Stimulated activated CD8-positive, alpha-beta memory T cell treated with anti-CD3 and anti-CD28 coated beads, Interleukin-2, amount 100 ng/mL, for 1 hour (primary cell): ENCODE measurements at places on chromosomes 13 and 19.

GRCh38 chr13:59747529-59747928, 416.2 kb downstream of the DIAPH3 start:
- DNase-seq: no peak

GRCh38 chr13:98492335-98493041, 84.4 kb downstream of the STK24 start:
- no peak for DNase-seq

- no peak for DNase-seq
Observed at GRCh38 chr13:36997716-36998427, 1.3 kb downstream of the ALG5 start.

DNA sequence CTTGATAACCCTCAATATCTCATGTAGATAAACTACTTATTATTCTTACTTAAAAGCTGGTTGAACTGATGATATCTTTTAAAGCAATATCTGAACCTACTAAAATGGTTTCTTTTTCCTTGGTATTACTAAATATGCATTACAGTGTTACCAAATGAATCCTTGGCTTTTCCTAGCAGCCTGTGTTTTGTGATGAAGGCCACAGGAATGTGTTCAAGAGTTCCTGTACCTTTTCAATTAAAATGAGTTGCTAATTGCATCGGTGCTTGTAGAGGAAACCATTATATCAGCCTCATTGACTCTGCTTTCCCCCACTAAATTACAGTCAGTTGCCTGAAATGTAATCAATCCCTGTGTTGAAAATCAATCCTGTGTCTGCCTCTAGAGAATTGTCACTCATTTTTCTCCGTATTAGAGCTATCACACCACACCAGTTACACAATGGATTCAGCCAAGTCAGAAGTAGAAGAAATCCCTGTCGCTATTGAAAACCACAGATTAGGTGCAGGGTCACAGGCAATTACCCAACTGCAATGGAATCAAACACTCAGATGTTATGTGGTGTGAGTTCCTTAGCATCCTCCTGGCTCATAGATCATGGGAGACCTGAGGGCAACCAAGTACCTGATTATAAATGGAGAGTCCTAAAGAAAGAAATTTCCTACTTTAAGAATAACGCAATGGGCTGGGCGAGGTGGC, 13.3 kb downstream of the FAM216B start:
- DNase-seq: no peak

- DNase-seq: no peak
Observed at GRCh38 chr13:114115796-114116195, 16.6 kb downstream of the RASA3 start.

- DNase-seq: peak; percentile 53
Observed at GRCh38 chr19:48511800-48512503, at the start of gene LMTK3. TSS of gene LMTK3 (minus strand) at chr19:48511835. CDS start at chr19:48511576, 259 bp downstream.

DNA sequence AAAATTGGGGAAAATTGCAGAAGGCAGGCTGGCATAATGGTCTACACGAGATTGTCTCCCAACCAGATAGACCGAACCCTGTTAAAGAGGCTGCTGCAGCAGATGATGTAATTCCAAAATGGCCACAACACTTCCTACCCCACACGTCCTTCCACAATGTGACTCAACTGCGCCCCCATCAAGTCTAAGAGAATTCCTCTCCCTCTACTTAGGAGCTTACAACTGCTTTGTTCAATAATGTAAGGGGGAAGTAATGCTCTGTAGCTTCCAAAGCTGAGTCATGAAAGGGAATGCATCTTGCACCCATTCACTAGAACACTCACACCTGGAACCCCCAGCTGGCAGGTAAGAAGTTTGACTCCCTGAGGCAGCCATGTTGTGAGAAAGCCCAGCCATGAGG, 117.8 kb upstream of the IRS2 start:
- no peak for DNase-seq

DNA sequence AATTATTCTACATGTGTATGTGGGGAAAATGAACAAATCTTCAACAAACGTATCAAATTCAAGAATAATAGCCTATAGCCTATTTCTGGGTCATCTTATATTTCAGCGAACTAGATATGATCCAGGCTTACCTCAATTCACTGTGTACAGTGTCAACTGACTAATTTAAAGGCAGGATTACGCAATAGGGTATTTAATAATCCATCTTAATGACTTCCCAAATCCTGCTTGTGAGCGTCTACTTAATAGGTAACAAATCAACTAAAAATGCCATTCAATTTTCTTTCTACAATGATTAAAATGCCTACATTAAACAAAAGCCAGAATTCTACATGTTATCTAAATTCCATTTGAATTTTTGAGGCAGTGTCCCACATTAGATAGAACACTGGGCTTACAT, 67.0 kb downstream of the USP12 start:
- no peak for DNase-seq

DNA sequence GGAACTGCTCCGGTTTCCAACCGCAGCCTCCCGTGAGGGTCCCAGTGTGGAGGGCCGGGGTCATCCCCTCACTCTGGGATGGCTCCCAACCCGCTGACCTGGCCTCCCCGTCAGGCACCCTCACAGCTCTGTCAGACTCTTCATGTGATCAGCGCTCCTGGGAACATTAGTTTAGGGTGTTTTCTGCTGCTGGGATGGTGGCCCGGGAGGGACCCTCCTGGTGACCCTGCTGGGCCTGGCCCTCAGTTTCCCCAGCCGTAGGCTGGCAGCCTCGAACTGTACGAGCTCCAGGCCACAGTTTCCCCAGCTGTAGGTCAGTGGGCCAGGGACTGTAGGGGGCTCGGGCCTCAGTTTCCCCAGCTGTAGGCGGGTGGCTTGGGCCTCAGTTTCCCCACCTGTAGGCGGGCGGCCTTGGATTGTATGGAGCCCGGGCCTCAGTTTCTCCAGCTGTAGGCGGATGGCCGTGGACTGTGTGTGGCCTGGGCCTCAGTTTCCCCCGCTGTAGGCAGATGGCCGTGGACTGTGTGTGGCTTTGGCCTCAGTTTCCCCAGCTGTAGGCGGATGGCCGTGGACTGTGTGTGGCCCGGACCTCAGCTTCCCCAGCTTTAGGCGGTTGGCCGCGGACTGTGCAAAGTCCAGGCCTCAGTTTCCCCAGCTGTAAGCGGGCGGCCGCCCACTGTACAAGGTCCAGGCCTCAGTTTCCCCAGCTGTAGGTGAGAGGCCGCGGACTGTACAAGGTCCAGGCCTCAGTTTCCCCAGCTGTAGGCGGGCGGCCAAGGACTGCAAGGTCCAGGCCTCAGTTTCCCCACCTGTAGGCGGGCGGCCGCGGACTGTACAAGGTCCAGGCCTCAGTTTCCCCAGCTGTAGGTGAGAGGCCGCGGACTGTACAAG, 1.3 kb upstream of the PTBP1 start:
- DNase-seq: no peak

DNA sequence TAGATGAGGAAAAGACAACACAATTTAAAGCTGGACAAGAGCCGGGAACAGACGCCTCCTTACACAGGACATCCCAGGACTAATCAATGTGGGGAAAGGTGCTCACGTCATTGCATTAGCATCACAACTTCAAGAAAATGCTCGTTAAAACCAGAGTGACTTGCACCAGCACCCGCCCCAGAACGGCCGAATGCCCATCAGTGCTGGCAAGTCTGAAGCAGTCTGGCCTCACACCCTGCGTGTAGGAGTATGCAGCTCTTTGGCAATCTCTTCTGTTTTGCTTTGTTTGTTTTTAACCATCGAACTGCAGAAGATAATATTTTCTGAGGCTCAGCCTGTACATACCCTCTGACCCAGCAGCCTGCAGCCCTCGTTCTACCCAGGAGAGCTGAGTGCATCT, 44.8 kb upstream of the LDLR start:
- DNase-seq: no peak

- DNase-seq: no peak
Observed at GRCh38 chr19:54955376-54955775, 8.0 kb upstream of the NLRP7 start.

- DNase-seq: no peak
Observed at GRCh38 chr19:40808497-40808896, 9.5 kb downstream of the EGLN2 start.

- DNase-seq: no peak
Observed at GRCh38 chr19:2811221-2811722, 8.4 kb upstream of the ZNF554 start.

DNA sequence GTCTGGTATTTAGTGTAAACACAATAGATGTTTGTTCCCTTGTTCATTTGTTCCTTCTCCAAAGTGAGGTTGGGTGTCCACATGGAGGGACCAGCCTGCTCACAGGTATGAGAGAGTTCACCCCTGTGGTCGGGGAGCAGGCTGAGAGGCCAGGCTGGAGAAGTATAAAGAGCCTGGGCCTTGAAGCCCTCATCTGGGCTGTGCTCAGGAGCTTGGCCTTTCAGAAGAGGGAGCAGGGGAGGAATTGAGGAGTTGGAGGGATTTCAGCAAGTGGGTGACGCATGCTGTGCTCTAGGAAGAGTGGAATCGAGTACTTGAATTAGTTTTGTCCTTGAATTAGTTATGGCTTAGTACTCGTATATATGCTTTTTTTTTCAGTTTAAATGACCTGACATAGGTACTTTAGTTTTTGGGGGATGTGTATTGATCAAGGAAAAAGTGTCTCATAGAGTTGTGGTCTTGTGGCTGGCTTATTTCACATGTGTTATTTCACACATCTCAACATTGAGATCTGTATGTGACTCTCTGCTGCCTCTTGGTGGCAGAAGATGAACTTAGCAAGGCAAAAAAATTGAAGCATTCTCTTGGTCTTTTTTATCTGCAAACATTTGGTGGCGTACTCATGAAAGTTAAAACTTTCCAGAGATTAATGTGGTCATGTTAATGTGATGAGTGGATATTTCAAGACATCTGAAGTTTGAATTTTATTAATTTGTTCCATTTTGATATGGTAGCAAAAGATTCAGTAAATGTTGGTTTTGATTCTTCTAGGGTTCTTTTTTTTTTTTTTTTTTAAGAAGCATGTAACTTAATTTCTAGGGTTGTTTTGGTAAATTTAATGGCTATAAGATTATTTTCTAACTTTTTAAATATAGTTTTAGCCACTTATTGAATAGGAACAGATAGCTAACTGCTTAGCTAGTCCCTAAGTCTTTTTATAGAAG, 54.3 kb downstream of the SLAIN1 start:
- DNase-seq: peak; percentile 13
